ENCODE measurements at places on chromosomes 7 and 10.

- no peak for DNase-seq
These were observed 30.2 kb downstream of the PTPRE start for GRCh38 chr10:127937069-127937468.

- no peak for DNase-seq
These were observed 5.2 kb downstream of the GOT1 start for GRCh38 chr10:99425204-99425603.

GRCh38 chr10:120460776-120461175, 3.7 kb downstream of the PLPP4 start:
- DNase-seq, result no peak

GRCh38 chr7:55962014-55962413, 2.4 kb upstream of the NIPSNAP2 start:
- DNase-seq, result no peak

- no peak for DNase-seq
These were observed 2.4 kb downstream of the TRA2A start for GRCh38 chr7:23529262-23529859.

DNA sequence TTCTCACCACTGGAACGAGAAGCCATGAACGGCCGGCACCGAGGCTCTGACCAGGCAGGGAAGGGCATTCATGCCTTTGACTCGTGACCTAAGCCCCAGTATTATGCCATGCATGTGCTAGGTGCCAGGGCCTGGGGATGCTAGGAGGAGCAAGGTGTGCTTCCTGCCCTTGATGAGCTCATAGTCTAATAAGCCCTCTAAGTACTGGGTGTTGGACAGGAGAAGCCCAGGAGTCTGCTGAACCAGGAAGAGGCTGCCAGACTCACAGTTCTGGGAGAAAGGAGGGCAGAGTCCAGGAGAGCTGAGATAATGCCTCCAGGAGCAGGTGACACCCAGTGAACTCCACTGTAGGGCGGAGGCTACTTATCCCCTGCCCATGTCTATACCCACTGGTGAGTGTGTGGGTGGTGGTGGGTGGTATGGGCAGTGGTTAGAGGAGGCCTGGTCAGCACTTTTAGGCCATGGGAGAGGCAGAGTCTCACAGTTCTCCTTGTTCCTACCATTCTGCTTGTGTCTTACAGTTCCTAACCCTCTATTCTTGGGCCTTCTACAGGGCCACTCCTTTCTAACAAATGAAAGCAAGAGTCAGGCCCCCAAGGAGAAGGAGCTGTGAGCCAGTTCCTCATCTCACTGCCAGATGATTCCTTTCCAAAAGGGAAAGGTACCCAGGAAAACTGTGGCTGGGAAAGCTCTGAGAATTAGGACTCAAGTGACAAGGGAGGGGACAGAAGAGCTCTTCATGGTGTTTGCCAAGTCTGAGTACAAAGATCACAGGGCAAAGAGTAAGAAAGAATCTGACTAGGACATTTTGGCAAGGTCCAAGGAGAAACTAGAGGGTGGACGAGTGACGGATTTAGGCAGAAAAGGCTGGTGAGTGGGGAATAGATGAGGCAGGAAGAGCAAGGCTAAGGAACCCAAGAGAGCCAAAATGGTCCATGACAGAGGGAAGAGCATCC, 3.6 kb upstream of the MXI1 start:
- DNase-seq, result no peak

- DNase-seq, result peak; percentile 41
These were observed 113.9 kb downstream of the ABLIM1 start for GRCh38 chr10:114544045-114544659.

DNA sequence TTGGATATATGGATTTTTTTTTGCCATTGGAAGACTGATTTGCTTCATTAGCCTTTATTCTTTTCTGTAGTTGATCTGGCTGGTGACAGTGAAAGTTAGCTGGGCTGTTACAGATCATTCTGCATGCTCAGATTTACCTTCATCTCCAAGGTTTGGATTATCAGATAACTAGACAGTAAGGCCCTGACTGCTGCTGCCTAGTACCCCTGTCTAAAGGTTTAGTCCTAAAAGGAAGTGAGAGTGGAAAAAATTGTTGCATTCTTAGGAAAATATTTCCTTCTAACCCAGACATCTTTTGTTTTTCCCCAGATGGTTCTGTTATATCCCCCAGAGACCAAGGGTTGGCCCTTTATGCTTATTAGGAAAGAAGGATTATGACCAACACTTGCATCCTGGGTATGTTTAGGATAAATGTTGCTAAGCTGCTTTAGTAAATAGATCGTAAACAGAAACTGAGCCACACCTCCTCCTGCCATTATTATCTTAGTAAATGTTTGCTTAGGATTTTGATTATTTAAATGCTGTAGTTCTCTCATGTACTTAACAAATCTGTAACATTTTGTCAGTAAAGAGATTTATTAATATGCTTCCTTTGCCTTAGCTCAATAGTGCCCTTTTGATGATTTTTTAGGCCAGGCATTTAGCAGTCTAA, 44.4 kb downstream of the MCU start:
- no peak for DNase-seq

DNA sequence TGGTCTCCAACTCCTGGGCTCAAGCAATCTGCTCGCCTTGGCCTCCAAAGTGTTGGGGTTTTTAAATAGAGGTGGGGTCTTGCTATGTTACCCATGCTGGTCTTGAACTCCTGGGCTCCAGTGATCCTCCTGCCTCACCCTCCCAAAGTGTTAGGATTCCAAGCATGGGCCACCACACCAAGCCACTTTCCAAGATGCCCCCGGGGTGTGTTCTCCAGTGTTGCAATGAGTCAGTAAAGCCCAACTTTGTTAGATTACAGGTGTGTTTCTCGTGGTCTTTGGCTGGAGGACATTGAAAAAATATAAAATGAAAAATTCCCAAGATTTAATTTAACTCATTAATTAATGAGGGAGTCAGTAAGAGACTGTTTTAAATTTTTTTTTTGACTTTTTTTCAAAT, 29.2 kb downstream of the TACR2 start:
- no peak for DNase-seq

DNA sequence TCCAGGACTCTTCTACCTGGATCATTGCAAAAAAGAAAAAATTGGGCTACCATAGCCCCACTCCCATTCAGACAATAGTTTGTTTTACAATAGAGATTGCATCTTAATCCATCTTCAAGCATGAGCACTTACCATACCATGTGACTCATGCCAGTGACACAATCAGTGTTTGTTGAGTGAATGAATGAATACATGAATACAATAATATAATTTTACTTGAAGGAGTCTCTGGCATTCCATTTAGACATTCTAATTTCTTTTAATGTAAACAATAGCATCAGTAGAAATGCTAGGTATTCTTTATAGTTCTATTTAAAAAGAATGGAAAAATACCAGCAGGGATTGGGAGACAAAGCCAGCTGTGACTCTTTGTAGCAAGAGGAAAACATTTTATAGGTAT, 141.6 kb upstream of the AKR1E2 start:
- DNase-seq, result no peak

- DNase-seq, result no peak
These were observed 8.4 kb upstream of the PVRIG start for GRCh38 chr7:100211342-100211780.

DNA sequence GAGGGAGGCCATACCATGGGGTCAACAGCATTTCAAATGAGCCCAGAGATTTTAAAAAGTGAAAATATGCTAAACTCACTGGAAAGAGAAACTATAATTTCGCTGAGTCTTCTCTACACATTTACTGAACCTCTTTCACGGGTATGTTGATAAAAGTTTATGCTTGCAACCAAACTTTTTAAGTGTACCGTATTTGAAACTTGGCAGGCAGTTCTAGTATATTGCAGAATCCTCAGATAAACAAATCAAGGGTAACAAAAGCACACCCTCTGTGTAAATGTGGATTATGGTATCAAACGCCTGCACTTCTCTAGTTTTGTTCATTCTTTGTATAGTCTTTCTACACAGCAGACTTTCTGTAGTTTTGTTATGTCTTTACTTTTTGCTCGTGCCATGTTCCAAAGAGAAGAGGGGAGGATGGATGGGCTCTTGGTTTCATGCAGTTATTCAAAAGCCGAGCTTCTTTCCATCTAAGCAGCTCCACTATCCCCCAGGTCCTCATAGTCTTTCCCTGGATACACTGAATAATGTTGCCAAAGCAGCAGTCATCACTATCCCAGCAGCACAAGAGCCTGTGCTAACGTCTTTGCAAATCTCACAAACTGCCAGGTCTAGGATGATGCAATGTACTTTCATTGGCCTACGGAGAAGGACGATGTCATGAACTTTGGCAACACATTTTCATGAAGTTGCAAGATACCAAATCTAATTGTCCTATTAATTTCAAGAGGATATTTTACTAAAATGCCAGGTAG, 131.2 kb downstream of the MPP7 start:
- no peak for DNase-seq

DNA sequence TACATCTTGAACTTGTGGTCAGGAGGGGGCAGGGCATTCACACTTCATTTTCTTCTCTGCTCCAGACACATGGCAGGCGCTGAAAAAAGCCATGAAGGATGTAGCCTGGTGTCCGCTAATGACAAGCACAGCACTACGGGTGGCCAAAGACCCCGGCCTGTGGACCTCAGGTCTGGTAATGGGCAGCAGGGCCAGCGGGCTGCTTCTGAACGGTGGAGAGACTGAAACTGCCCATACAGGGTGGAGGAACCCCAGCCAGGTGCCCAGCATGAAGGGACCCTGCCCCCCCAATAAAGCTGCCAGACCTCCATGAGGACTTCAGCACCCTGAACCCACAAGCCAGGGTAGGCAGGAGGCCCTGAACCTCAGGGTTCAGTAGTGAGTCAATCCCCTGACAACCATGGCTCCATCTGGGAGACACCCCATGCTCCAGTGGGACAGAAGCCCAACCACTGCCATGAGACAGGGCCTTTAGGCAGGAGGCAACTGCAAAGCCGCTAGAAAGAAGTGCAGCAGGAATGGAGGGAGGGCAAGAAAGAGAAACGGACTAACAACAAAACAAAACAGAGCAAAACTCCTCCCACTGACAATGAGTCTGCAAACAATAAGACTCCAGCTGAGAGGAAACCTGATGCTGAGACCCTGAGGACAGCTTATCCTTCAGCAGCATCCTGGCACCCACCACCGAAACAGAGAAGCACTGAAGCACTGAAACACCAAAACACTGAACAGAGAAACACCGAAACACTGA, 140.2 kb upstream of the PPP2R2D start:
- DNase-seq, result no peak

DNA sequence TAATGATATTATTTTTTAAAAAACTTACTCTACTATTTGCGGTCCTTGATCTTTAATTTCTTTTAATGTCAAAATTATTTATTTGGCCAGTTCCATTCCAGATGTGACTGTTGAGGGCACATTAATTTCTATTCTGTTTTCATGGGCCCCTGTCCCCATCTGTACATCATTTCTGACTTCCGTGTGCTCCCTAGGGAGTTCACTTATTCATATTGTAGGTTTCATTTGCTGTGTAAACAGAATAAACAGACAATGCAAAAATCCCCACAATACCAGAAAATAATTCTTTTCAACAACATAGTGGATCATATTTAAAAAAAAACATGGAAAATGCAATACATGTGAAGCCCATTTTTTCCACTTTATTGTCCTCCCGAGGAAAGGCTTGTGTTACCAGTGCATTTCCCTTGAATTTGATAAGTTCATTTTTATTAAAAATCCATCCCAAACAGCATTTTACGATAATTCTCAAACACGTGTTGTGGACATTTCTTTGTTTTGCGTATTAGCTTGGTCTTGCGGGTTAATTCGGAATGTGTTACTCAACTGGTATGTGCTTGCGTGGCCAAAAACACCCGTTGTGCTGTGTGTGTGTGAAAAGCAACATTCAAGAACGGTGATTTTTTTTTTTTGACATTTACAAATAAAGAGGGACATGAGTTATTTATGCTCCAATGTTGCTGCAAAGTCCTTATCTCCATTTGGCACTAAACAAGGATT, 138.4 kb downstream of the MGMT start:
- no peak for DNase-seq

DNA sequence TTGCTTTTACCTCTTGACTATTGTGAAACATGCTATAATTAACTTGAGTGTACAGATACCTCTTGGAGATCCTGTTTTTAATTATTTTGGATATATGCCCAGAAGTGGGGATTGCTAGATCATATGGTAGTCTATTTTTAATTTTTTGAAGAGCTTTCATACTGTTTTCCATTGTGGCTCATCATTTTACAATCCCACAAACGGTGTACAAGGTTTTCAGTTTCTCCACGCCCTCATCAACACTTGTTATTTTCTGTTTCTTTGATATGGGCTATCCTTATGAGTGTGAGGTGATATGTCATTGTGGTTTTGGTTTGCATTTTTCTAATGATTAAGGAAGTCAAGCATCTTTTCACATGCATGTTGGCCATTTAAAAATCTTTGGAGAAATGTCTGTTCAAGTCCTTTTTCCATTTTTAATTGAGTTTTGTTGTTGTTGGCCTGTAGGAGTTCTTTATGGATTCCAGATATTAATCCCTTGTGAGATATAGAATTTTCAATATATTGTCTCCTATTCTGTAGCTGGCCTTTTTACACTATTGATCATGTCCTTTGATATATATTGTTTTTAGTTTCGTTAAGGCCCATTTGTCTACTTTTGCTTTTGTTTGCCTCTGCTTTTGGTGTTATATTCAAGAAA, 7.5 kb downstream of the AGK start:
- no peak for DNase-seq

GRCh38 chr7:234051-234707, 41.8 kb downstream of the FAM20C start:
- DNase-seq, result no peak

GRCh38 chr10:114352653-114353298, 51.5 kb downstream of the AFAP1L2 start:
- no peak for DNase-seq

GRCh38 chr10:33240931-33241330, 93.5 kb downstream of the NRP1 start:
- no peak for DNase-seq

DNA sequence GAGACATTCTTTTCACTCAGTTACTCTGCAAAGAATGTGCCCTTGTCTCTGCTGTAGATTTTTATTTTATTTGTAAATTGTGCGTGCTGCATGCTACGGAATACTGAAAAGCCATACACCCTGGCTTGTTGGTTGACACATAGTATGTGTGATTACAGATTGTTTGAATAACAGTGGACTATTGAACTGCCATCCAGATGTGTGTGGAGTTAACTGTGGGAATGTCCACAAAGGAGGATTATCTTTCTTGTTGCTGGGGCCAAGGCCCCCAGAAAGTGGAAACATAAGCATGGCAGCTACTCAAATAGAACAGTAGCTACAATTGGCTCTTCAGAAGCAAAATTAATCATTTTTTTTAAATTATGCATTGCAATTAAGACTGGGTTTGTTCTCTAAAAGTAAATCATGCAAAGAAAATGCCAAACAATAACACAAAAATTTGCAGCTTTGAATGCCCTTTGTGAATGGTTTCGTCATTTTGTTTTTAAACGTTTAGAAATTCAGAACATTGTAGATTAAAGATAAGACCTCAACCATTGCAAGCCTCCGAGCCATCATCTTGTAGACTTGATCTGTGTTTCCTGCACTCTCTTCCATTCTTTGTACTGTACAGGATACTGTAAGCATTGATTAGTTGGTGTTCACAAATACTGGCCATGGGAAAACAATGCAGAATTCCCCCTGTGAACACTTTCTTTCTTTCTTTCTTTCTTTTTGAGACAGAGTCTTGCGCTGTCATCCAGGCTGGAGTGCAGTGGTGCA, 210.3 kb upstream of the TCF7L2 start:
- no peak for DNase-seq
